Occipital lobe (tissue), 3 donors: ENCODE measurements at places on chromosomes 5 and 9.

GRCh38 chr5:126947146-126948010, 83.0 kb downstream of the MARCHF3 start:
- DNase-seq = no peak

DNA sequence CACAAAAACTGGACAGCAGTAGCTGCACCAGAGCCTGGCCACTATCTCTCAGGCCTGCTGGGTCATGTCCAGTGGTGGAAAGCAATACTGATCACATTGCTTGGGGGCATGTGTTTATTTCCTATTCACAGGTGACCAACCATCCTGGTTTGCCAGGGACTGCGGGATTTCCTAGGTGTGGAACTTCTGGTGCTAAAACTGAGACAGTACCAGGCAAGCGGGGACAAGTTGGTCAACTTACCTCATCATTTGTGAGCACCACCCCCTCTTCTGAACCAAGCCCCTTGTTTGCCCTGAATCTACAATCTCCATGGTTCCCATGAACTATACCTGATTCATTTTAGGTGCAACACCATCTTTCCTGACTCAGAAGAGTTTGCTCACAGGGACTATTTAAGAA, 81.3 kb downstream of the TNC start:
- no peak for DNase-seq

GRCh38 chr5:88830567-88830966, 52.4 kb downstream of the MEF2C start:
- no peak for DNase-seq

- DNase-seq = no peak
These were observed 16.7 kb downstream of the SYK start for GRCh38 chr9:90818279-90818678.

DNA sequence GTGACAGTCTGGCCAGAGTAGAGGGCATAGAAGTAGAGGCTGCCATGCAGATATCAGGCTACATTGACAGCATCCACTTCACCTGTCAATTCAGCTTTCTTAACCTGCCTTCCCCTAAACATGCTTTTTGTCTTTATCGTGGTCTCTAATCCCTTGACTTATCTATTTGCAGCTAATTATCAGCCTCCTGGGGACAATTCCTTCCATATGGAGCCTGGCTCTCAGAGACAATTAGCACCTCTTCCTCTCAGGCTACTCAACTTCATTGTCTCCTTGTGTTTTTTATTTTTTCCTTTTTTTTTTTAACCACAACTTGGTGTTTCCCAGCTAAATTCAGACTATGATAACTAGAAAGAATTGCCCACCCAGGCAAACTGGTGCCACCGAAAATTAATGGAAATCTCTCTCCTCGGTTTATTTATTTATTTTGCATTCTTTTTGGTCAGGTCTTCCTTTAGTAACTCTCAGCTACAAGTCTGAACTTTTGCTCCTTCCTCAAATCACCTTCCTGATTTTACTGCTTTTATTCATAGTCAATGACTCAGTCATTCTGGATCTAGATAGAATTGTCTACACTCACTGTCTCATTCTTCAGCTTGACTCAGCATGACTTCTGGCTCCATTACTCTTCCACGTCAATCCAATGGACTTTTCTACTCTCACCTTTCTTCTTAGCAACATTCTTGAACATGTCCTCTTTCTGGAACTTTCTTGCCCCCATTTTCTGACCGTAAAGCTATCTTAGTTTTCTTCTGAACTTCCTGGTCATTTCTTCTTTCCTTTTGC, 63.0 kb upstream of the BASP1 start:
- no peak for DNase-seq

GRCh38 chr5:78511121-78511906, 137.3 kb downstream of the LHFPL2 start:
- no peak for DNase-seq

- DNase-seq = no peak
These were observed 9.7 kb upstream of the TGFBI start for GRCh38 chr5:136018814-136019783.

DNA sequence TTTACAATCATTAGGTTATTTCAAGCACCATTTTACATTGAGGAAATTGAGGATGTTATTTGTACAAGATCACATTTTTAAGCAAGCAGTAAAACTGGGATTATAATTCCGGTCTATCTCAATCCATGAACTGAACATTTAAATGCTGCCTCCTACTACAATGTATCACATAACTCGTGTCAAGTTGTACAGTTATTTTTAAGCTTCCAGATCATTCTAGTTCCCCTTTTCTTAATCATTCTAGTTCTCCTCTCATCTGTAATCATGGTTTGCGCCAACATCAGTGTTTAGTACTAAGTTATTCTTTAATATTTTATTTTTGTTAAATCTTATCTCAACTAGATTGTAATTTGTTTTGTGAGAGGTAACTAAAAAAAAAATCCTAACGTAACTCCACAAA, 2.4 kb upstream of the UHRF2 start:
- no peak for DNase-seq

- DNase-seq = no peak
These were observed 729.8 kb downstream of the EFNA5 start for GRCh38 chr5:106940986-106941385.

DNA sequence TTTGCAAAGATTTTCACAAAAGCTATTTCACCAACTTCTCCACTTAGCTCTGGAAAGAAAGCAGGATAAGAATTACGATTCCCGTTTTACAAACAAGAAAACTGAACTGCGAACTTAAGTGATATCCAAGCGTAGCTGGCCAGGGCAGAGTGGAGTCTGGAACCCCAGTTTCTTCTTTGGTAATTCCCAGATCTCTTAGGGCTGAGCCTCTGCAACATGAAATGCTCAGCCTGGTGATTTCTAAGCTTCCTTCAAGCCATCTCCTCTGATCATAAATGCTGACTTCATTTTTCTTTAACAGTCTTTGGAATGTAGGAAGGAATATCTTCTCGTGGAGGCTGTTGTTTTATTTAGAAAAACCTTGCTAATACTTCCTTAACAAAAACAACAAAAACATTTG, 620.0 kb downstream of the CCDC171 start:
- DNase-seq = no peak

DNA sequence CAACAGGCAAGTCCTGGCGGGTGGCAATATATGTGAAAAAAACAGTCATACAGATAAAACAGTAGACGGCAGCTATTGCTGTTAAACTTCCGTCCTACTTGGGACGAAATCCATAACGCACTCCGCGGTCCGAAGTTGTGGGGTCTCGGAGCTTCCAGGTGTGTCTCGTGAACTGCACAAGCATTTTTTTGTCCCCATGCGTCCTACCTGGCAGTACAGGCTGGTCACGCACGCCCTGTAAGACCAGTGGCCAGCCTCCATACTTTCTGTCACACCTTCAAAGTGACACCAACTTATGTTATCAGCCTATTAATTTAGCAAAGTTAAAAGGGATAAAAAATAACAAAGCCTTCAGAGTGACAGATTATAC, 51.3 kb downstream of the TGFBI start:
- DNase-seq = no peak

- no peak for DNase-seq
These were observed 661.6 kb upstream of the C9orf72 start for GRCh38 chr9:28234894-28235277.

GRCh38 chr9:127586537-127586936, 25.5 kb upstream of the STXBP1 start:
- peak; percentile 63 for DNase-seq

- no peak for DNase-seq
These were observed 208.5 kb downstream of the TMEM161B start for GRCh38 chr5:88060194-88060593.

DNA sequence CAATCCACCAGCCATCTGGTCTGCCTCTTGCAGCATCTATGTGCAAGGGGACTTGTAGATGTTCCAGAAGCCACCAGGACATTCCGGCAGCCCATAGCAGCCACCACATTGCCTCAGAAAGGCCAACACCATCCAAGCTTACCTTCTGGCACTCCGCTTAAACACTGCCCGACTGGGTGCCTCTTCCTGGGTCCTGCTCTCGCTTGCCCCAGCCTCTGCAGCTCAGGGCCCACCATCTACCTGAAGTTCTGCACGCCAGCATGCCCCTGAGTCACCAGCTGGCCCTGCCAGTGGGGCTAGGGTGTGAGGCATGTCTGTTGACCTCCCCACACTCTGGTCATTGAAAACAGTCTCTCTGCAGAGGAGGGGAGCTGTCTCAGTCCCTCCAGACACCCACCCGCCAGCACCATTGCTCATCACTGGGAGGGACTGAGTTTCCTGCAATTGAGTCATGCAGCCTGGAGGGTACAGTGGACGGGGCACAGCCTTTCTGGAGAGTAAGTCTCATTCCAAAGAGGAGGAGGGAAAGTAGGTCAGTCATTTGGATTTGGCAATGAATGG, 16.9 kb upstream of the COL5A1 start:
- DNase-seq = no peak

DNA sequence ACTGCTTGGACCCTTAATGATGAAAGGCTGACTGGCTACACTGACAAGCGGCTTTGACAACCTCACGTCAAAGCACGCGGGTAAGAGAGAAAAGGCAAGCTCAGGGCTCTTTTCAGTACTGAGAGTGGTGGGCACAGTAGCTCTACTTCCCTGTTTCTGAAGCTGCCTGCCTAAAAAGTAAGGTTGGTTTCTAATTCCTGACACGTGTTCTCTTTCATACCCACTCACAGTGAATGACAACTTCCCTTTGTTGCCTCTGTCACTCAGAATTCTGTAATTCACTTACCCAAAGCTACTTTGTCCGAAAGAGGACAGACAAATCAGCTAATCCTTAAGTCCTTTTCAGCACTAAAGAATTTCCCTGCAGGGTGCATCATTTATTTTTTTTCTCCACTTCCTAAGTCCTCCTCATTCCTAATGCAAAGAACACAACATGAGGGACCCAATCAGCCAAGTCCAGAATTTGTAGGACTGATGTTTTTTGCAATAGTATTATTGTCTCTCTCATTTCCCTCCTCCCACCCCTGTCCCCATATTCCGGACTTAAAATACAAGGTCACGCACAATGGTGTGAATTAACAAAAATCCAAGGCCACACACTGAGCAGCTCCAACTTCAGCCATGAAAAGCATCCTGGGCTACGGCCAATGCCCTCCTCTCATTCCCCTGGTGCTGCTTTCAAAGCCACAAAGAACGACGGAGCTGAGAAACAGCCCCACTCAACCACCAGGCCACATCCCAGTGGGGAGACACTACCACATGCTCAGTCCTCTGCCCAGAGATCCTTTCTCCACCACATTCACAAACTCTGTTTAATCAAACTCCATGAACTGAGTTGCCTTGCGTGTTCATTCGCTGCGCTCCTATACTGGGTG, 221.0 kb downstream of the TSSK1B start:
- peak; percentile 11 for DNase-seq

DNA sequence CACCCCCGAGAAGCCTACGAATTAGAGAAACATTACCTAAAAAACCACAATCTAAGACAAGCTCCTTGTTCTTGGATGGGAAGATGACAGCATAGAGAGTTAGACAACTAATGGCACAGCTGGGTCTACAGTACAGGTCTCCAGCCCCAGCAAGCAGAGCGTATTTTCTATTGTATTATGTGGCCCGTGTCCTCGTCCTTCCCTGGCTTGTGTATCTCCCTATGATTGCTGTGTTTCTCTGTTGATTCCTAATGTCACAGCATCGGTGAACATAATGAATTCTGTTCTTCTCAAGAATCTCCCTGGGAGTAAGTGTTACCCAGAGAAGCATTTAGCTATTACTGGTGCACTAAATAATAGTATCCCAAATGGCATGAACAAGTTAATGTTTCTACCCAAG, 66.8 kb upstream of the CEP78 start:
- DNase-seq = no peak

DNA sequence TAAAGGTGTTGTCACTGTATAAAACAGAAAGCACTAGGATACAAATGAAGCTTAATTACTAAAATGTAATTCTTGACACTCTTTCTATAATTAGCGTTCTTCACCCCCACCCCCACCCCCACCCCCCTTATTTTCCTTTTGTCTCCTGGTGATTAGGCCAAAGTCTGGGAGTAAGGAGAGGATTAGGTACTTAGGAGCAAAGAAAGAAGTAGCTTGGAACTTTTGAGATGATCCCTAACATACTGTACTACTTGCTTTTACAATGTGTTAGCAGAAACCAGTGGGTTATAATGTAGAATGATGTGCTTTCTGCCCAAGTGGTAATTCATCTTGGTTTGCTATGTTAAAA, 43.8 kb downstream of the NDFIP1 start:
- DNase-seq = no peak

- DNase-seq = no peak
These were observed 53.0 kb upstream of the ALDH1B1 start for GRCh38 chr9:38339496-38339895.

GRCh38 chr9:7058473-7058872, 300.7 kb downstream of the KDM4C start:
- no peak for DNase-seq

- DNase-seq = no peak
These were observed 54.1 kb downstream of the DAPK1 start for GRCh38 chr9:87551772-87552217.

- no peak for DNase-seq
These were observed 92.7 kb upstream of the NEURL1B start for GRCh38 chr5:172548311-172548731.

- DNase-seq = no peak
These were observed 123.5 kb upstream of the EGFLAM start for GRCh38 chr5:38134810-38135209.

DNA sequence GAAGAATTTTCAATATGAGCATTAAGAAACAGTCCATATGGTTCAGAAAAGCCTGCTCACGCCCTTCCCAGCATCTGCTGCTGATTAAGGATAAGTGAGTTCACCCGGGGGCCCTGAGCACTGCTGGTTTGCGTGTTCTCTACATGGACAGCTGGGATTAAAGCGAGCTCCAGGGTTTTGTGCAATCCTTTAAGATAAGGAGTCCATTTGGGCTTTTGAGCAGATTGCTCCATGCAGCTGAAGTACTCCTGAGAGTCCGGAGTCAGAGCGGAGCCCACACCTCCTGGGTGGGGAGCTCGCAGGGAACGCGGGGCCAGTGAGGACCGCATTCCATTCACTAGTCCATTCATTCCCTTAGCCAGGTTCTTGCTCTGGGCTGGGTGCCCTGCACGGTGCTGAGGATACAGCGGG, 149.3 kb upstream of the COL5A1 start:
- no peak for DNase-seq

DNA sequence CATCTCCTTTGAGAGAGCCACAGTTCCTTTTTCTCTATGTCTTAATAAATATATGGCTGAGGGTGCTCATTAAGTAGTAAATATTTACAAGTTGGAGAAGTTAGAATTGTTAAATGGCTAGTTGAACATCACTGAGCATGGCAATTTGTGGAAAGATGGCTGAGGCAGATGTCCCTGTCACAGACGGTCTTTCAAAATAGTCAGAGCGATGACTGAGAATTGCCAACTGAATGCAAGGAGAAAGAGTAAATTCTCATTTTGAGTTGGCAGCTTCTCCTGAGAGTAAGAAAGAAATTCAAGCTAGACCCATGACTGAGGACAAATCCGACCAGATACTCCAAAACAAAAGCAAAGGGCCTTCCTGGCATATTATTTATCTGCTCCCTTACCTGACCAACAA, 617.9 kb downstream of the KCTD16 start:
- DNase-seq = no peak

GRCh38 chr5:6145616-6146237, 232.6 kb downstream of the MED10 start:
- DNase-seq = no peak
